ENCODE measurements at places on chromosomes 1 and 21. TPM values are rescaled to one million over a fixed set of nuclear protein-coding genes. Genes with fewer than 3 reads are reported as not detected.

Gene PTPN14
- 4.1 TPM for polyA plus RNA-seq

Gene LRRN2
- polyA plus RNA-seq, result 0.65 TPM

Gene OXCT2
- 0.25 TPM for polyA plus RNA-seq

Gene DCDC2B
- 0.06 TPM for polyA plus RNA-seq

Gene WNT3A
- polyA plus RNA-seq, result 1.3 TPM

Gene GJA4
- polyA plus RNA-seq, result 2.6 TPM

Gene SHE
- polyA plus RNA-seq, result 1.5 TPM

Gene WDR47
- polyA plus RNA-seq, result 6.4 TPM

Gene CAMK1G
- 0.01 TPM for polyA plus RNA-seq

Gene VSIG8
- polyA plus RNA-seq, result 4.4 TPM

Gene ACTA1
- polyA plus RNA-seq, result 1.8 TPM

Gene SLC5A3
- polyA plus RNA-seq, result 1.6 TPM

Gene TMEM269
- polyA plus RNA-seq, result 0.04 TPM

Gene LCE3D
- 3.6 TPM for polyA plus RNA-seq

Gene MTF2
- 7.8 TPM for polyA plus RNA-seq

Gene FAM151A
- 0.26 TPM for polyA plus RNA-seq

Gene C1orf185
- polyA plus RNA-seq, result not detected

Gene TMED5
- 11.2 TPM for polyA plus RNA-seq

Gene IBA57
- polyA plus RNA-seq, result 3.5 TPM

Gene KRTAP8-1
- polyA plus RNA-seq, result not detected

Gene FCRLA
- 0.29 TPM for polyA plus RNA-seq

Gene TMEM52
- polyA plus RNA-seq, result 2.1 TPM

Gene PPIE
- 24.7 TPM for polyA plus RNA-seq

Gene FHAD1
- 0.04 TPM for polyA plus RNA-seq

Gene SLAMF7
- polyA plus RNA-seq, result 2.9 TPM

Gene RUNX1
- 4.4 TPM for polyA plus RNA-seq

Gene VHLL
- not detected for polyA plus RNA-seq

Gene ZNF644
- 11.0 TPM for polyA plus RNA-seq

Gene PTGS2
- 1.4 TPM for polyA plus RNA-seq

Gene SYT14
- polyA plus RNA-seq, result under 0.01 TPM

Gene HSPA6
- polyA plus RNA-seq, result 1.2 TPM

Gene HSD3B2
- polyA plus RNA-seq, result not detected

Gene FAM78B
- polyA plus RNA-seq, result 0.20 TPM

Gene OR2T2
- polyA plus RNA-seq, result not detected

Gene OR2L5
- polyA plus RNA-seq, result not detected

Gene KCNE1
- 0.12 TPM for polyA plus RNA-seq

Gene AMY2A
- polyA plus RNA-seq, result 0.16 TPM

Gene NPPA
- polyA plus RNA-seq, result 0.63 TPM

Gene FOXD3
- polyA plus RNA-seq, result 0.06 TPM
